Tibial nerve (tissue), 4 donors: ENCODE measurements at places on chromosomes 2 and 18.

- no peak for DNase-seq
These were observed 583.5 kb downstream of the XIRP2 start for GRCh38 chr2:167471734-167472133.

- no peak for DNase-seq
These were observed 348.4 kb upstream of the RAB12 start for GRCh38 chr18:8260827-8261226.

- no peak for DNase-seq
These were observed 556.6 kb downstream of the BCL11A start for GRCh38 chr2:59996855-59997254.

GRCh38 chr2:197292619-197293018, 18.0 kb downstream of the ANKRD44 start:
- no peak for DNase-seq

GRCh38 chr2:240570531-240571313, 2.4 kb downstream of the RNPEPL1 start:
- no peak for DNase-seq
